ENCODE measurements at places on chromosomes 6 and 20.

DNA sequence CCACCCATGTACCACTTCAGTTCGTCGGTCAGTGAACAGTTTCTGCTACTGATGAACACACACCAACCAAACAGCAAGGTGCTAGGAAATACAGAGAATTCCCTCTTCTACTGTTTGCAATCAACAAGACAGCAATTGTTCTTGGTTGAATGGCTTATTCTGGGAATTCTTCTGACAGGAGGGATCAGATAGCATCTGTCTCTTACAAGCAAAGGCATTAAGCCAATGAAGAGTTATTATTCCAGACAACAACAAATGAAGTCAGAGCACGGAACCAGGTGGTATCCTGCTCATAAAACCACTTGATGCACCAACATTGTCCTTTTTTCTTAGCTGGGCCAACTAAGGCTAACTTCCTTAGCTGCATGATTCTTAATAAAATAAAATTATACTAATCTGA is 37.8 kb downstream of the PTPRK start:
- no peak for DNase-seq

DNA sequence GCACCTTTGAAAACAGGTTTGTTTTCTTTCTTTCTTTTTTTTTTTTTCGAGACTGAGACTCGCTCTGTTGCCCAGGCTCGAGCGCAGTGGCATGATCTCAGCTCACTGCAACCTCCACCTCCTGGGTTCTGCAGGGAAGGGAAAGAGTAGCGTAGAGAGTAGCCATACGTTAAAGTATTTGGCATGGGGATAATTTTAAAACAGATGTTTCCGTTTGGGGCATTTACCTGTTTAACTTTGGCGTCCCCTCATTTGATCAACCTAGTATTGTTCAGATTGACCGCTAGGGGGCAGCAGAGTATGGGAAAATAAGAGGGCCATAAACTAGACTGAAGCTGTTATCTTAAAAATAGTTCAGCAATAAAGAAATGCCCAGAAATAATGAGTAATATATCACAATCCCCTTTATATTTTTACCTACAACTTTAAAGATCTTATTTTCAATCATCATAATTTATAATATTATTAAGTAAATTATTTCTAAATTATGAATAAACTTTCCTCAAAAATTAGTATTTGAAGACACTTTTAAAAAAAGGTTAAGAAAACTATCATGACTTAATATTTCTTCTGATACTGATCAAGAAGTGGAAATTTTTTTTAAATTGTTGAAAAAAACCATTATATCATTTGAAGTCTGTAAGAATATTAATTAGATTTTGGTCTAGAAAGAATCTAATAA is 7.6 kb upstream of the TAAR9 start:
- DNase-seq: peak; percentile 28

GRCh38 chr6:7914991-7915789 is 4.6 kb upstream of the TXNDC5 start:
- DNase-seq: no peak

- DNase-seq: no peak
These were observed 89.4 kb downstream of the PDE10A start for GRCh38 chr6:165573671-165574070.

DNA sequence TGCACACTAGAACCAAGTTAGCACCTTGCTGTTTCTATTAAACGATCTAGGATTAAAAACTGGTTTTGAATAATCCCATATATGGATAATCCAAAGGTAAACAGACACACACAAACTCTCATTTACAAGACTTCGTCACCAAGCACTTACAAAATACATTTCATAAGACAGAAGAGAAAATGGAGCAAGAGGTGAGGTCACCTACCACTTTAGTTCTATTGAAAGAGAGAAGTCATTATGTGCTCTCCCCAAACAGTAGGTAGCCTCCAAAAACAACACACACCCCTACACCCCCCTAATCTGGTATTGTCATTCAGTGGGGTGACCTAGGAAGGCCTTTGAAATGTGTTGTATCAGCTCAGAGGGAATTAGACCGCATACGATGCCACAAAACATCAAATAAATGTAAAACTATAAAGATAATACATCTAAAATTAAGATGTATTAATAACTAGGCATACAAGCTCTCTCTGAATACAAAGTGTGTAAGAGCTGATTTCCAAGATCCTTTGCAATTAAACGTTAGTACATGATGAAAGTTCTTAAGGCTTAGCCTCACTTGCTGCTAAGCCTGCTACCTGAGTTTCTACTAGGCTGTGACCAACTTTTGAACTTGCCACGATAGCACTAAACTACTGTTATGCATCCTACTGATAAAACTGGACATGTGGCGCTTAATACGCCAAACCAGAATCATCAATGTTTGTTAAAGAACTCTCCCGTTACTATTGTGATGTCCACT is 1.6 kb downstream of the SRPK1 start:
- DNase-seq: no peak

- DNase-seq: no peak
These were observed 7.5 kb downstream of the ELMO2 start for GRCh38 chr20:46398963-46399362.

- no peak for DNase-seq
These were observed 128.0 kb downstream of the PHACTR1 start for GRCh38 chr6:12844284-12845223.

- no peak for DNase-seq
These were observed 582.5 kb downstream of the DOK5 start for GRCh38 chr20:55057779-55058415.

DNA sequence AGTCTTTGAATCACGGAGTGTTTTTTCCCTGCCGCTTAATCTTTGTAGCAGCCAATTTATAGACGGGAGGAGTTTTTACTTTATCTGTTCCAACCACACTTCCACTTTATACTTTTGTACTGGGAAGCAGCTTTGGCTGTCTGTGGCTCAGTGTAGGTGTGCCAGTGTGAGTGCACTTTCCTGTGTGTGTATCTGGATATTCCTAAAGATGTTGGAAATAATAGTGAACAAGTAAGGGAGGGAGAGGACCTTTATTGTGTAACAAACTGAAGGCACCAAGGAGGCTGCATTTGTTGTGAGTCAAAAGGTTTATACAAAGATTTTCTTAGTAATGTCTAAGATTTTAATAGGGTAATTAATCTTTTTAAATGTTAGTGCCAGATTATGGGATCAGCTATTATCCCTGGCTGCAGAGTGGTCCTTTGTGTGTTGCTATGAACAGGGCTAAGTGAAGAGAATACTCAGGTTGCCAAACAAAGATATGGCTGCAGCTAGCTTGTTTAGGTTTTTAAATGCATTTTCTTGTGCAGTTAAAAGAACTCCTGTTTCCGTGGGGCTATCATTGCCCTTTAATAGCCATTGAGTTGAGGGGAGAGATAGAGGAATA is 226.3 kb downstream of the RNF144B start:
- DNase-seq: no peak

DNA sequence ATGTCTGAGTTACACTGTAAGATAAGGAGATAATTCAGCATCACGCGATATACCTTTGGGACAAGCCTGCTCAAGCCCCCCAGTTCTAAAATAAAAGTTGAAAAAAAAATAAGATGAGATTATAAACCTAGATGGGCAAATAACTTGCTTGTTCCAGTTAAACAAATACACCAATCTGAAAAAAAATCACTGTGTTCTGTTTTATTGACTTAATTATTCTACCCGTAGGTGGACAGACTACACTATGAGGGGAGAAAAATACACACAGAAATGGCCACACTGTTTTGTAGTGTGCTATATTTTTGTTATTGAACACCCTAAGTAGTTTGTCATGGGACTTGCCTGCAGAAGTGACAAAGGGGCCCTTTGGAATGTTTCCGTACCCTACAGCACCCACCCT is 70.9 kb downstream of the CRYBG1 start:
- no peak for DNase-seq

DNA sequence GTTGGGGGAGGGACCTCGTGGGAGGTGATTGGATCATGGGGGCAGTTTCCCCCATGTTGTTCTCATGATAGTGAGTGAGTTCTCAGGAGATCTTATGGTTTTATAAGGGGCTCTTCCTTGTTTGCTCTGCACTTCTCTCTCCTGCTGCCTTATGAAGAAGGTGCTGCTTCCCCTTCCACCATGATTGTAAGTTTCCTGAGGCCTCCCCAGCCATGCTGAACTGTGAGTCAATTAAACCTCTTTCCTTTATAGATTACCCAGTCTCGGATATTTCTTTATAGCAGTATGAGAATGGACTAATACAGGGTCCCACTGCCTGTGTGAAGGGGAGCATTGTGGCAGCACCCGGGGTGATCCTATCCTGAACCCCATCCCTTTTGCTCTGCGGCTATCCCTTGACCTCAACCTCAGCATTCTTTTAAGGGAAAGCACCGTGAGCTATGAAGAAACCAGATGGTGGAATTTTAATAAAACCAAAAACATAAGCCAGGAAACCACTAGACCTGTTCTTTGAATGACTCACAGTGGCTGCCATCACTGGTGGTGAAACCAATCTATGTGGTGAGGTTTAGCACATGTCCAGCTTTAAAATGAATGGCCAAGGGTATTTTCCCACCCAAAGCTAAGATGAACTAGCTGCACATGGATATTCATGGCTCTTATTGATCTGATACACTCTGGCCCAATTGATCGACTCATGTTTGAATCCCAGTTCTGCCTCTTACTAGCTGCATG is 62.2 kb downstream of the ZDHHC14 start:
- DNase-seq: no peak

Data from stimulated activated CD8-positive, alpha-beta memory T cell treated with anti-CD3 and anti-CD28 coated beads, Interleukin-12 subunit alpha, Interleukin-12 subunit beta, amount 100 ng/mL, for 4 hours (primary cell).